Activated CD4-positive, alpha-beta T cell treated with anti-CD3 and anti-CD28 coated beads, Interleukin-2, amount 10 ng/mL, durations not matched to agents 7 days and 5 days (primary cell): ENCODE measurements at places on chromosomes 16 and 17. TPM values are rescaled to one million over a fixed set of nuclear protein-coding genes. Genes with fewer than 3 reads are reported as not detected.

DNA sequence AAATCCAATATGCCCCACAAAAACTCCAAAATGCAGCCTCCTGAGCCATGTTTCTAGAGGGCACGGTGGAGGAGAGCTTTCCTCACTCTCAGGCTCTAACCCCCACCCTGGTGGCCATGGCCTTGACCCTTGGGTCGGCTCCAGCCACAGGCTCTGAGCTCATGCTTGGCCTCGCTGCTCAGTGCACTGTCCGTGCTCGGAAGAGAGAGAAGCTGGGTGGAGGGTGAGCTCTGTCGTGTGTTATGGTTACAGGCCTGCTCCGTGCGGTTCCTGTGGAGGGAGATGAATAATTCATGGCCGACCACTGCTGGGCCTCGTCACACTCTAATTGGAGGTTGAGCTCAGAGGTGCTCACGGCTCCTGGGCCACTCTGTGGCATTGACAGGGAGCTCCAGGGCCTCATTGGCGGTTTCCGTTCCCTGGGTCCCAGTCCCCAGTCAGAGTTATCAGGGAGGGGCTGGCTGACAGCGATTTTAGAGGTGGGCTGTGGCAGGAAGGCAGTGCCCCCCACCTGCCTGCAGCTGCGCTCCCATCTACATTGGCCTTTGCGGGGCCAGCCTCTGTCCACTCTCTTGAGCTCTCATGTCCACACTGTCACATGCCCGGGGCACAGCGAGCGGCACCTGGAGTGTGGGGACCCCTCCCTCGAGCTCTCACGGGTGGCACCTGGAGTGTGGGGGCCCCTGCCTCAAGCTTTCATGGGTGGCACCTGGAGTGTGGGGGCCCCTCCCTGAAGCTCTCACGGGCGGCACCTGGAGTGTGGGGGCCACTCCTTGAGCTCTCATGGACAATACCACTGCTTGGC lies 24.9 kb downstream of the ACSF3 start:
- DNase-seq, result no peak

DNA sequence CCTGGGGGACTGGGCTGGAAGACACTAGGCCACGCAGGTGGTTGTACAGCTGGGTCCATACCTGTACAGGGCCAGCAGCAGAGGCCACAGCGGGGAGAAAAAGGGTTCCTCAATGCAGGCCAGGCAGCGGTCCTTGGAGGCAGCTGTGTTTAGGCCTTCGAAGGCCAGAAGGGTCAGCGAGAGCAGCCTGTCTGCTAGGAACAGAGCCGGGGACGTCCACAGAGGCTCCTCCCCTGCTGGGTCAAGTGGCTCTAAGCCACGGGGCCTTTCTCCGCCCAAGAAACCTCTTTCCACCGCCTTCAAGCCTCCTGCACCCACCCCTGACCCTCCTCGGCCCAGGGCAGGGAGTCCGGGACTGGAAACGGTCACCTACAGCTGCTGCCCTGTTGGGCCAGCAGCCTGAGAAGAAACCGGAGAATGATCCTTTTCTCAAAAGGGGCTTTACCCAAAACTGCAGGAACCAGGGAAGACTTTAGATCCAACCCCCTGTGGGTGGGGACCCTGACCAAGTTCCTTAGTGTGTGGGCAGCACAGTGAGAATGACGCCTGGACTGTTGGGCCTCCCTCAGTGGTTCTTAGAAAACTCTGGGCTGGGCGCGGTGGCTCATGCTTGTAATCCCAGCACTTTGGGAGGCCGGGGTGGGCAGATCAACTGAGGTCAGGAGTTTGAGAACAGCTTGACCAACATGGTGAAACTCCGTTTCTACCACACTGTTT lies 8.4 kb upstream of the SPATA2L start:
- DNase-seq, result no peak

- DNase-seq, result no peak
Measured at GRCh38 chr16:4648917-4649316, 24.3 kb downstream of the MGRN1 start.

- DNase-seq, result no peak
Measured at GRCh38 chr16:47561286-47561685, 100.2 kb downstream of the PHKB start.

DNA sequence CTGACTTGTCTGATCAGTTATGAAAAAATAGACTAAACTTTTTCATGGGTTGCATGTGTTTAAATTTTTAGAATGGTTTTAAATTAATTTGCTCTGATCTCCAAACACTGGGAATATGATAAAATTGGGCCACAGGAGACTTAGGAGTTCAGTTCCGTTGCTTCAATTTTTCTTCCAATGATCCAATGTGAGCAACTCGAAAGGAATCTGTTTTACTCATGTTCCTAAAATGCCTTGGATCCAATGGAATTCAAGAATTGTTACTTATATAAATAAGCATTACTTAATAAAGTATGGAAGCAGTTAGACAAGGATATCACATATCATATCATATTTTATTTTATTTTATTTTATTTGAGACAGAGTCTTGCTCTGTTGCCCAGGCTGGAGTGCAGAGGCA lies 56.0 kb upstream of the NACA2 start:
- no peak for DNase-seq

DNA sequence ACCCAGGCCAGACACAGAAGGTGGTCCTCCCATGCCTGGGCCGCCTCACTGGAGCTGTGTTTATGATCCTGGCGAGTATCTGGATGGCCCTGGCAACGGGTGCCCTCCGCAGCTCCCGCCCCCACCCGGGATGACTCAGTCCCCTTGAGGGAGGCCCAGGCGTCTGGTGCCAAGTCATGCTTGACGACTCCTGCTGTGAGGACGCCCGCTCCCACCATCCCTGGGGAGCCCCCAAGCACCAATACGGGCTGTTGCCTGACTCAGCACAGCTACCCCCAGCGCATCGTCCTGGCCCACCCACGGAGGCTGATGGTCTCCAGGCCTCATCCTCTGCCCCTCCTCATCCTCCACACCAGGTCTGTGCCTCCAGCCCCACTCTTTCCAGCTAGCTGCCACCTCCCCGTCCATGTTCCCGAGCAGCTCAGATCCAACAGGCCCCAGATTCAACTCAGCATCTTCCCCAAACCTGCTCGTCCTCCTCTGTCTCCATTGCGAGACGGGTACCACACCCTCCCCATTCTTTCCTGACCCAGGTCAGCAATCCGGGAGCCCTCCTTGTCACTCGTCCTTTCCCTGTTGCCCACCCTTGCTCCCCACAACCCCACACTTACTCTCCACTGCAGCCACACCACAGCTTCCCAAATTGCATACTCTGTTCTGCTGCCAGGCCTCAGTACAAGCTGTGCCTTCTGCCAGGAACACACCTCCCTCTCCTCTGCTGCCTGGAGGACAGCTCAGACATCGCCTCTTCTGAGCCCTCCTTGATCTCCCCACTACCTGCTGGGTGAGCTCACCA lies 2.6 kb downstream of the CAMKK1 start:
- no peak for DNase-seq

DNA sequence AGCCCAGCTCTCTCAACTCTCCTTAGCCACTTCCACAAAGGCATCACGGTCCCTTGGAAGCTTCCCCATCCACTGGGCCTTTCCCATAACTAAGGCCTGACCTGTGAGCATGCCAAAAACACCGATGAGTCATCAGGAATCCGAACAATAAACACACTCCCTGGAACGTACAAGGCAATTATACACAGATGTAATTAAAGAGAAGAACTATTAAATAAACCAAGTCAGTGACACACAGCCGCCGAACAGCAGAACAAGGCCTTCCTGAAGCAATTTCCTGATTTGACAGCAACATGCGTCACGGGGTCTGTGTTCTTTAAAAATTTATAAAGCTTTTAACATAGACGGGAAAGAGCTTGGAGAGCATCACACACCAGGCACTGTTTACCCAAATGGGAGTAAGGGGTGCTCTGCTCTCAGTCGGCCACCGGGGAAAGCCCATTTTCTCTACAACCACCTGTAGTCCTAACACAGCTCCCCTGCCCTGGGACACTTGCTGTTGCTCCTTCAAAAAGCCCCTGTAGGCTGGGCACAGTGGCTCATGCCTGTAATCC lies 29.4 kb downstream of the COG7 start:
- DNase-seq, result no peak

GRCh38 chr17:5126719-5127488 lies 11.1 kb downstream of the USP6 start:
- DNase-seq, result peak; percentile 4

DNA sequence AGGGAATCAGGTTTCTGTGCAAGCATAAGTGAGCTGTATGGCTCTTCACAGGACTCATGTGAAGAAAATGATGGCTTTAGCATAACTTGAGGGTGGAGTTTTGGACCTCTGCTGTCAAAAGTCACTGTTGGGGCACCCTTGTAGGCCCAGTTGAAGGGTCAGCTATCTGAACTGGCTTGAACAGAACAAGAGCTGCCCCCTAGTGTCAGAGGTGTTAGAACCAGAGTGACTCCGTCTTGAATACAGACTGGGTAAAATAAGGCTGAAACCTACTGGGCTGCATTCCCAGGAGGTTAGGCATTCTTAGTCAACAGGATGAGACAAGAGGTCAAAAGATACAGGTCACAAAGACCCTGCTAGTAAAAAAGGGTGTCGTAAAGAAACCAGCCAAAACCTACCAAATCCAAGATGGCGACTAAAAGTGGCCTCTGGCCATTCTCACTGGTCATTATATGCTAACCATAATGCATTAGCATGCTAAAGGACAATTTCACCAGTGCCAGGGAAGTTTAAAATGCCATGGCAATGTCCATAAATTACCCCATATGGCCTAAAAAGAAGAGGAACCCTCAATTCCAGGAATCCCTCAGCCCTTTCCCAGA lies 484.0 kb upstream of the ERCC4 start:
- no peak for DNase-seq

DNA sequence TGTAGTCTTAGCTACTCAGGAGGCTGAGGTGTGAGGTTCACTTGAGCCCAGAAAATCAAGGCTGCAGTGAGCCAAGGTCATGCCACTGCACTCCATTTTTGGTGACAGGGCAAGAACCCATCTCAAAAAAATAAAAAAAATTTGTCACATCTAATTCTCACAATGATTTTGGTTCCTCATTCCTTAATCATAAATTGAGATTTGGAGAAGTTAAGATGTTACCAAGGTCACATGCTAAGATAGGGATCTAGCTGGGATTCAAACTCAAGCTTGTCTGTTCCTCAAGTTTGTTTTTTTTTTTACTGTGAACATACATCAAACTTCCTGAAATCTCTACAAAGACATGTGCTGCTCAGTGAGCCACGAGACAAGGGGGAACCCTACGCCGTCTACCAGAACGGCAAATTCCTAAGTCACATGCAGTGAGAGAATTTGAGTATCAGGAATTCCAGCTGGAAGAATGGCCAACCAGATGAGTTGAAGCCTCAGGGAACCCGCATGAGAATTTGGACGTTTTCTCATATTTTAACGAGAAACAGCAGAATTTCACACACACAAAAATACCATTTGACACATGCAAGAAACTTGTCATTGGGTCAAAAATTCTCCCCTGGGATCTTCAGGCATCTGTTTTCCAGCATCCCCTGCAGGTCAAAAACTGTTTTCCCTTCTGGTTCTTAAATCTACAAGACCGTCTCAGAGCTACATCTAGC lies 414.1 kb upstream of the GOT2 start:
- DNase-seq, result no peak

DNA sequence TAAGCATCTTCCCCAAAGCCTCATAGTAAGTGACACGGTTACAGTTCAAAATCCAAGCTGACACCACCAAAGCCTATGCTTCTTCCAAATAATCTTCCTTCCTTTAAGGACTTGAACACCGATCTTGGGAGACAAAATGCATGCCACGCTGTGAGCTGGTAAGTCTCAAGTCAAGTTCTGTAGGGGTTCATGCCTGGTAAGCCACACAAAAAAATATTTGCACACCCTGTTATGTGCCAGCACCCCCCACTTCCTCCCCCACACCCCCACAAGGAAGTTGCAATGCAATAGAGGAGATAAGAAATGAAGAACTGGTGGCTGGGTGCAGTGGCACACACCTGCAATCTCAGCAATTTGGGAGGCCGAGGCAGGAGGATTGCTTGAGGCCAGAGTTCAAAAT lies 5.6 kb downstream of the NOG start:
- DNase-seq, result no peak

DNA sequence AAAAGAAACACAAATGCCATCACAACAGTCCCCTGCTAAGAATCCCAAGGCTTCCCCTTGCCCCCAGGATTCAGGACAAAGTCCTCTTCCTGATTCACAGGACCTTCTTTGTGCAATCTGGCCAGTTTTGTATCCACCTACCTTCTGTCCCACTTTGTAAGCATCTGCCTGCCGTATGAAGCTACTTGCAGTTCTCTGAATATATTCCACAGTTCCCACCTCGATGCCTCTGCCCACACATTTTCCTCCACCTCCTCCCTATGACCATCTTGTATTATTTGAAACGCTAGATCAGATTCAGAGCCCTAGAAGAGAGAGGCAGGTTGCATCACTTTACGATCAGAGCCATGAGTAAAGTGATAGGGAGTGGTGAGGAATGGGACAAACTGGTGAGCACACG lies 159.2 kb upstream of the XYLT1 start:
- no peak for DNase-seq

DNA sequence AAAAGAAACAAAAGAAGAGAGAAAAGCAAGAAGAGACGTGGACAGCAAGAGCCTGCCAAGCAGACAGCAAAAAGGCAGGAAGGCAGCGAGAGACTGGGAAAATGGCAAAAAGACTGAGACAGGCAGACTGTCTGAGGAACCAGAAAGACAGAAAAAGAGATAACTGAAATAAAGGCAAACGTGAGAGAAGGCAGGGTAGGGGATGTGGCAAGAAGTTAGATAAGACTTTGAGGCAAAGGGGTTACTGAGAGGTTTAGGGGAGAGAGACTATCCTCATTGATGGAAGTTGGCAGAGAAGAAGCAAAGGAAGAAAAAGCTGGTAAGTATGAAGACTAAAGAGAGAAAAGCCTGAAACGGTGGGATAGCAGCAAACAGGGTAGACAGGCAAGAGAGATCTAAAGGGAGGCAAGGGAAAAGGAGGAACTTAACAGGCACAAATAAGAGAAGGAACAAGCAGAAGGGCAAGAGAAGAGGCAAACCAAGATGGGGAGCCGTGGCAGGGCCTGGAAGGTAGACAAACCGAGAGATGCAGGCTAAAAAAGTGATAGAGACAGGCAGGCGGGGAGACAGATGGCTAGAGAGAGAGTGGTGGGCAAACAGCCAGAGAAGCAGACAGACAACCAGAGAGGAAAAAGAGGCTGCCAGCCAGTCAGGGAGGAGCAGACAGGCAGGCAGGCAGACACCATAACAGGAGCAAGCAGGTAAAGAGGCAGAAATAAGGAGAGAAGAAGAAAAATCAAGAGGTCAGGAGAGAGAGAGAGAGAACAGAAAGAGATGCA lies 7.1 kb upstream of the CHD3 start:
- DNase-seq, result no peak

Gene CIITA
- 24.6 TPM for total RNA-seq

Gene CHMP6
- 32.9 TPM for total RNA-seq

Gene KRT23
- total RNA-seq, result not detected

Gene LCAT
- total RNA-seq, result 15.3 TPM
